ENCODE measurements at places on chromosomes 11 and 22.

DNA sequence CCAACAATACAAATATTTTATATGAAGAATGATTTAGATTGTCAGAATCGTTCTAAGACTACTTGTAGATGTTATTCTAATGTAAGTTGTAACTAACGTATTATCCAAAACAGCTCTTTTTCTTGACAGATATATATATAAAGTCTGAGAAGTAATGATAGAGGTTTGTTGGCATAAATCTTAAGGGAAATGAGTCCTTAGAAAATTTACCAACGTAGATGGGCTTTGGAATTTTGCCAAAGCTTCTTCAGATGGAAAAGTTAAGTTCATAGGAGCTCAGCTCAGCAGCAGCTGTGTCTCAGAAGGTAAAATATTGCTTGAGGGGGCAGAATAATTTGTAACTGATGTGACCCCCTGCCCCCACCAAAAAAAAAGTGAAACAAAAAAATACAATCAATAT is 66.7 kb downstream of the BID start:
- no peak for DNase-seq

GRCh38 chr11:121467471-121467870 is 14.7 kb upstream of the SORL1-AS1 start:
- no peak for DNase-seq

DNA sequence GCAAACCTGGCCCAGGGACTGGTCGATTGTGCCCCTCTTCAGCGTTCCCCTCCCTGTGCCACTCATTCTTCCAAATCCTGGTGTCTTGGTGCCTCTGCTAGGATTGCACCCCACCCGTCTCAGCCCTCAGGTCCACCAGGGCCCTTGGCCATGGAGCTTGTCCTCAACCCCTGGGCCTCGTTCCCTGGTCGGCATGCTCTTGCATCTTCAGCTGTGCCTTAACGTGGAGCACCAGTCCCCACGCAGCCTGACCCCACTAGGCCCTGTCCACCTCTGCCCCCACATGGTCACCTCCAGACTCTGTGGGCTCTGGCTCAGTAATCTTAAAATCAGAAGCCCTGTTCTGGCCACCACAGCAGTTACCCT is 61.1 kb downstream of the OSBP2 start:
- no peak for DNase-seq

- no peak for DNase-seq
These were observed 1166.5 kb downstream of the LRRC4C start for GRCh38 chr11:40292721-40293508.

- DNase-seq, result no peak
These were observed 2.1 kb downstream of the LGALS1 start for GRCh38 chr22:37677493-37677974.

- DNase-seq, result no peak
These were observed 225.4 kb upstream of the ZC3H12C start for GRCh38 chr11:109867784-109868183.
